ENCODE measurements at places on chromosomes 2 and 18.

- no peak for DNase-seq
Observed at GRCh38 chr2:191847764-191848163, 876 bp upstream of the CAVIN2 start.

- DNase-seq: no peak
Observed at GRCh38 chr18:79373736-79374135, 22.0 kb upstream of the NFATC1 start.

GRCh38 chr2:137207030-137207429 is 441.7 kb downstream of the THSD7B start:
- DNase-seq: no peak

GRCh38 chr2:211688196-211688595 is 850.4 kb downstream of the ERBB4 start:
- no peak for DNase-seq

GRCh38 chr2:225184948-225185347 is 142.7 kb upstream of the DOCK10 start:
- no peak for DNase-seq

DNA sequence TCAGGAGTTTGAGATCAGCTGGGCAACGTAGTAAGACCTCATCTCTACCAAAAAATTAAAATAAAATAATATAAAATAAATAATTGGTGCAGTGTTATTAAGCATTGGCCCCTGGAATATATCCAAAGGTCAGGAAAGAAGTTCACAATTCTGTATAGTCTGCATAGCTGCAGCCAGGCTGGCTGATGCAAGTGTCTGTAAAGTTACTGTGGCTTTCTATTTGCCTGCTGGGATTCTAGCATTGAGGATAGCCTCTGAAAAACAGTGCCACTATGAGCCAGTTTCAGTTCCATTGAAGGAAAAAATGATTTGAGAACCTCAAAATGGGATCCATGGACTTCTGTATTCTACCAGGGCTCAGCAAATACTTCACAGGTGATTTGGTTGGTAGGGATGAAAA is 208.6 kb downstream of the PARD3B start:
- no peak for DNase-seq

GRCh38 chr18:56314396-56314795 is 324.0 kb downstream of the TXNL1 start:
- no peak for DNase-seq

GRCh38 chr2:201908901-201909300 is 102.6 kb downstream of the CDK15 start:
- no peak for DNase-seq

DNA sequence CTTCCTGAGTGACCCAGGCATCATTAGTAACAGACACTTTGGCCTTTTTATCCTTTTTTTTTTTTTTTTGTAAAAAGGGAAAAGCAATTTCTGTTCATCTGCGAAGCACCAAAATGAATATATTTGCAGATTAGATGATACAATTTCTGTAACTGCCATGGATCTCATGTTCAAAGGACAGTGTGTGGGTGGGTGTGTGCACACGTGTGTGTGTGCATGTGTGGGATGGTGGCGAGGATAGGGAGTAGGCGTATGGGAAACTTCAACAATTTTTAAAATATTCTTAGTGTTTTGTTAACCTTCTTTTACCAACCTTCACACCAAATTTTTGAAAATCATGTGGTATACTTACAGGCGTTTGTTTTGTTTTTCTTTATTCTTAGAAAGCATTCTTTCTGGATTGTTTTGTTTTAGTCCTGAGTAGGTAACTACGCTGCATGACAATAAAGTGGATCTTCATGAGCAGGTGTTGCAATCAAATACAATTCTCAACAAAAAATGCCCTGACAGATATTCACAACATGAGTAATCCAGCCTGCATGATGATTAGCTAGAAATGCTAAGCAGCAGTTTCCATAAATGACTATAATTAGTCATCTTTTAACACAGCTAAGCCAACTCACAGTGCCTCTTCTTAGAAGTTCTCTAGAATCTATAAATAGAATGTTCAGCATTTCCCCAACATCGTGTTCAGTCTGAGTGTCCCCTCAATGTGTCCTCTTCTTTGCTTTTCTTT is 53.5 kb upstream of the RMDN2 start:
- DNase-seq: no peak

DNA sequence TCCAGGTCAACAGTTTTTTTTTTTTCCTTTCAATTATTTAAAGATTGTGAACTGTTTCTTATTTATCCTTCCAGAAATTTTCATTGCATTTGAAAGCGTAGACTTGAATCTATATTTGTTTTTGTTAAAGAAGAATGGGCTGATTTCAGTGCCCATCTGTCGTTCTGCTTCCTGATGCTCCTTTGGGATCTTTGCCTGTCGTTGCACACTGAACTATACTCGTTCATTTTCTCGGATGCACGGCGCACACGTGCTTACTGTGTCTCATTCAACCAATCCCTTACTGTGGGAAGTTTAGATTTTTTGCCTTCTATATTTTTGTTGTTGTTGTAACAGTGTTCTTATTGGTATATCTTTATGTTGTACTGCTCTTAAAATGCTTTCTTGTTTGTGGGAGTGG is 149.7 kb downstream of the VAPA start:
- DNase-seq: no peak

GRCh38 chr2:106296182-106296815 is 102.2 kb upstream of the UXS1 start:
- DNase-seq: no peak

- no peak for DNase-seq
Observed at GRCh38 chr2:58268685-58269084, 27.6 kb upstream of the FANCL start.

DNA sequence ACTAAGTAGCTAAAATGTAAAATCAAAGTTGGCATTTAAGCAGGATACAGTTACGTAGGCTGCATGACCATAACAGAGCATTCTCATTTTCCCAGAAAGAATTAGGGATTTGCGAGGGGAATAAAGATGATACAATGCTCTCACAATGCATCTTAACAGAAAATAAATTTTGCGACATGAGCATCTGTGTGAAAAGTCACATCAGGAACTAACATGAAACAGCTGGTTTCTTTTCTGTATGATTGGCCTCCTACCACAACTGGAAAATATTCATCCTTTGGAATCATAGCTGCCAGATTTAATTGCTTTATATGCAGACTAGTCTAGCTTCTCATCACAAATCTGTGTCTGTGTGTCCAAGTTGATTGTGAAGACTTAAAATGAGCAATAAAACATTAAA is 66.0 kb downstream of the KCTD18 start:
- no peak for DNase-seq

All from iPS DF 6.9 (cell line).